ENCODE measurements at places on chromosomes 2 and 18. TPM values are rescaled to one million over a fixed set of nuclear protein-coding genes. Genes with fewer than 3 reads are reported as not detected.

DPY30 gene
- total RNA-seq = 72.5 TPM

CCDC68 gene
- total RNA-seq = not detected

TTN gene
- 1.7 TPM for total RNA-seq

ANO7 gene
- 2.4 TPM for total RNA-seq

RFX8 gene
- total RNA-seq = 1.2 TPM

B4GALT6 gene
- 3.0 TPM for total RNA-seq

MYOM1 gene
- 0.22 TPM for total RNA-seq

SERPINB5 gene
- total RNA-seq = not detected

ERICH2 gene
- not detected for total RNA-seq

ATP6V1B1 gene
- not detected for total RNA-seq

ZNF521 gene
- total RNA-seq = not detected
